ENCODE measurements at places on chromosomes 5 and 9.

GRCh38 chr5:107271682-107272350 is 398.9 kb downstream of the EFNA5 start:
- no peak for DNase-seq

DNA sequence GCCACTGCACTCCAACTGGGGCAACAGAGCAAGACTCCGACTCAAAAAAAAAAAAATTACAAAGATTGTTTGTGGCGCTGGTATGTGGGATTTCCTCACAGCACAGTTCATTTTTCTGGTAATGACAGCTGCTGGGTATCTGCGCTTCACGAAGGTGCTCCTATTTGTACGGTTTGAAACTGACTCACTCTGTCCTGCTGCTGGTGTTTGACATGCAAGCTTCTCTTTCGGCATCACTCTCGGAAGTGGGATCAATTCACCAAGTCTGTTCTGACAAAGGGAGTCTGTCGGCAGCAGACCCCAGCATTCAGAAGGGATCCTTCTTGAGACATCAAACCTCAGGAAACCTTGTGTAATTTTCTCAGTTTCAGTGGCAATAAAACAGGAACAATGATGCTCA is 26.3 kb downstream of the MAML1 start:
- no peak for DNase-seq

DNA sequence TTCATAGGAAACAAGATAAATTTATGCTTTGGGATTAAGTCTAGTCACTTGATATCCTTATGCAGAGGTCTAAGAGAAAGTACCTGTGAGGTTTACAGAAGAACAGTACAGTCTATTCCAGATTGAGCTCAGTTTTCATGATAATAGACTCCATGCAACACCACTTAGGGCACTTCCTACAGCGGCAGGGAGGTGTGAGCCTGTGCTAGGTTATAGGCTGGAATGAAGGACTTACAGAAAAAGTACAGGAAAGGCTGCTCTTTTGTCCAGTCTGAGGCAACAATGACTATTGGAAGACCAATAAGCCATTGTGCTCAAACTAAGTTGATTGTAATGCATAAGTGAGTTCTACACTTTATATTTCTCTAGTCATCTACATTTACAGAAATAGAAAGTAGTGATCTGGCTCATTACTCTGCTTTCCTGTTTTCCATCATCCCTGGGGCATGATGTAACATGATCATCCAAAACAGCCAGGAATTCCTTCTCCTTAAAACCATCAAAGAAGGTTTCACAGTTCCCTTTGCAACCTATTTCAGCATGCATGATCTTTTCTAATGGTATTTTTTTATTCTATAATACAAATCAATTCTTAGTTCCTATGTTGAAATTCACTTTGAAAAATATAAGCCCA is 322.8 kb downstream of the SLF1 start:
- DNase-seq = no peak

GRCh38 chr5:154511984-154512383 is 34.0 kb upstream of the HAND1 start:
- DNase-seq = no peak

GRCh38 chr9:90998573-90998972 is 197.0 kb downstream of the SYK start:
- no peak for DNase-seq

DNA sequence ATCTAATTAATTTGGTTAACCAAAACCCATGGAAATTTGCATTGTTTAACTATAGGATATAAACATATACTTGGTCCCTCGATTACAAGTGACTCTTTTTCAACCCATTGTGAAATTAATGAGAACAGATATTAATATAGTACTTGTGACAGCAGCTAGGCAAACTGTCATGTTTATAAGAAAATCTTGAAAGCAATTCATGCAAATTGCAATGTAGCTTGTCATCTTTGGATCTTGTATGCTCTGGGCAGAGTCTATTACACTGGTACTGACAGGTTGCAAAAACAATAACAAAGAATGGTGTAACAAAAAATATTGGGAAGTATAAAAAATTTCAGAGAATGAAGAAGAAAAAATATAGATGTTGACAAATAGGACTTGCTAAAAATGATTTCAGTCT is 941.0 kb downstream of the DNAH5 start:
- no peak for DNase-seq

- no peak for DNase-seq
Measured at GRCh38 chr5:157900644-157901043, 41.7 kb upstream of the CLINT1 start.

DNA sequence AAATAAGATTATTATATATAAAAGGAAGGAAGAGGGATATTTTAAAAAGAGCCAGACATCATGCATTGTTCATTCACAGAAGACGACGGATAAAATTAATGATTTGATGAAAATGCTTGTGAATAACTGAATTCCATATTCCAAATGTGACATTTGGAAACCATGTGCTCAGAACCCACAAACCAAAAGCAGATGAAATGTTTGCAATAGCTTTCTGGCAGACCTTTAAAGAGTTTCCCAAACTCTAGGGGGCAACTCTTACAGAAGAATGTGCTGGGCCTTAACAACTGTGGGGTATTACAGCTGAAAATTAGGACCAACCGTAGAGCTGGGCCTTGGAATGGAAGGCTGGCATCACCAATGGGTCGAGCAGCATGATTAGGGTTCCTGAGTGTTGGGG is 471.0 kb downstream of the EFNA5 start:
- no peak for DNase-seq

- DNase-seq = no peak
Measured at GRCh38 chr9:20227166-20227874, 395.0 kb downstream of the MLLT3 start.

GRCh38 chr5:129653442-129653841 is 94.5 kb upstream of the MINAR2 start:
- no peak for DNase-seq

DNA sequence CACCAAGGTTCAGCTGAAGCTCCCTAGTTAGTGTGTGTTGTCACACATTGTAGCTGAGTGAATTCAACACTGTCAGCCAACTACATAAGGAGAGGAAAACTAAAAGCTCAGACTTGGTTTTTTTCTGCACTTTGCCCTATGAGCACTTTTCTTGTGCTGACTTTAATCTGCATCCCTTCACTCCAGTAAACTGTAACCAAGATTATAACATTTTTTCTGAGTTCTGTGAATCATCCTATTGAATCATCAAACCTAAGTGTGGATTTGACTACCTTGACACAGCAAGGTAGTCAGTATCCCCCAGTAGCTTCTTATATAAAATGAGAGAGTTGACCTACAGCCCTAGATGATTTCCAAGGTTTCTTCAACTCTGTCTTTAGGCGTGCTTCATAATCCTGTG is 325.0 kb downstream of the AGTPBP1 start:
- DNase-seq = no peak

- no peak for DNase-seq
Measured at GRCh38 chr5:30572279-30572678, 621.2 kb upstream of the CDH6 start.

DNA sequence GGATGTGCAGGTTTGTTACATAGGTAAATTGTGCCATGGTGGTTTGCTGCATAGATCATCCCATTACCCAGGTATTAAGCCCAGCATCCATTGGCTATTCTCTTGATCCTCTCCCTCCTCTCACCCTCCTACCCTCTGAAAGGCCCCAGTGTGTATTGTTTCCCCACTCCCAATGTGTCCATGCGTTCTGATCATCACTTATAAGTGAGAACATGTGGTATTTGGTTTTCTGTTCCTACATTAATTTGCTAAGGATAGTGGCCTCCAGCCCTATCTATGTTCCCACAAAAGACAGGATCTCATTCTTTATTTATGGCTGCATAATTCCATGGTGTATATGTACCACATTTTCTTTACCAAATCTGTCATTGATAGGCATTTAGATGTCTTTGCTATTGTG is 243.3 kb upstream of the PDE4D start:
- no peak for DNase-seq

DNA sequence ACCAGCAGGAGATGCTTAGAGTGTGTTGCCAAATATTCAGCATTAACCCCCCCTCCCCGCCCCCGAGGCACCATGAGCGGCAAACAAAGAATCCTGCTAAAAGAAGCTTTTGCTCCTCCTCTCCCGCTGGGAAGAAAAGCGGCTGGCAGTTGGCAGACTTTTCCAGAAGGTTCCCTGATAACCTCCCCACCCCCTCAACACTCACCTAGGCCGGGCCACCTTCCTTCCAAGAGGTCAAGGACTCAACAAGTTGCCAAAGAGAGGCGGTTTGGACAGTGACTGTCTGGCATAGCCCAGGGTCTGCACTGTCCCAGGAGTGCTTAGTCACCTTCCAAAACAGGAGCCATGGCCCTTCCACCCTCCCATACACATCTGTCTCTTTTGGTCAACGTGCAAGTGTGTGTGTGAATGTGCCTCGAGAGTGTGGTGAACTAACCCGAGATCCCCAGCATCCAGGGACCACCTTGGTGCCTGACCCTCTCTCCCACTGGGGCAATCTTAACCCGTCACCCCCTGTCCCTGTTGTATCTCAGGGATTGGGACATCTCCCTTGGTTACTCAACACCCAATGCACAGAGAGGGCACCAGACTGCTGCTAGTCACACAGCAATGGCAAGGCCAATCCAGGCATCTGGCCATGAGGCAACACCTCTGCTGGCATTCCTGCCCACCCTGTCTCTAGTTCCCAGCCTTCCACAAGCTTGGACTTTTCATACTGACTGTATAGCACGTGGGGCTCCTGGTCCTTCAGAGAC is 18.9 kb downstream of the CAMK2A start:
- no peak for DNase-seq

- no peak for DNase-seq
Measured at GRCh38 chr5:125006011-125006685, 259.7 kb upstream of the ZNF608 start.

- DNase-seq = no peak
Measured at GRCh38 chr5:10085185-10085584, 164.5 kb downstream of the ATPSCKMT start.

DNA sequence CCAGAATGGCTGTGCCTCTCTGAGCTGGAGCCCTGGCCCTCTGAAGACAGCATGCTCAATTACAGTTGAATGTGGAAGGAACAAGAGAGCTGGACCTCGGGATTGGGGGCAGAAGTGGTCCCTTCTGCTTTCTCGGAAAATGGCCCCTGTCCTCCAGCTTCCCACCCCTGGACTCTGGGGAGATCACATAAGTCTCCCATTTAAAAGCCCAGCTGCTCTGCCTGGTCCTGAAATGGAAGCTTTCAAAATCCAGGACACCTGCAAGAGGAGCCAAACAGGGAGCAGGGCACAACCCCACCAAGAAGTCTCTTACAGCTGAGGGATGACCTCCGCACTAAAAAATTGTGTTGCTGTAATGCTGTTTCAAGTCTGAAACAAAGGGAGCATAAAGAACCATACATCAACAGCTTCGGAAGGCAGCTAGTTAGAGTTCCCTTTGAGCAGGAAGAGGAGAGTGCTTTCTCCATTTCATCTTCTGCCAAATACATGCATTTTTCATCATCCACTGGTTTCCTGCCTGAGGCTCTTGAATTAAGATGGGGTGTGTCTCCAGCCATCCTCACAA is 48.2 kb downstream of the TGFBI start:
- DNase-seq = no peak

DNA sequence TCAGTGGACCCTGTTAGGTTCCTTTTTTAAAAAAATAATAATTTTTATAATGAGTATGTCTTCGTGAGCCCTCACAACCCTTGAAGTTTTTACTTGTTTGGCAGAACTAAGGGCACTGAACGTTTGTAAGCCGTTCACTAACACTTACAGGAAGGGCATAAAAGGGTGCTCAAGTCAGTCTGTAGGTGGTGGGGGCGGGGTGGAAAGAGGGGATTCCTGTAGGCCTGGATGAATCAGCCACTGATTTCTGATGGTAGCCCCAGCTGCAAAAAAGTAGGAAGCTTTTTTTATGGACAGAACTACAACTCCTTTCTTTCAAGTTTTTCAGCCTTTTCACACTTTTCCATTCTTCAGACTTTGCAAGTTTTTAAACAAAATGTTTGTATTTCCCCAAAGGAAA is 35.8 kb downstream of the PIK3R1 start:
- peak; percentile 21 for DNase-seq

GRCh38 chr9:94791435-94791834 is 64.9 kb downstream of the AOPEP start:
- DNase-seq = no peak

- no peak for DNase-seq
Measured at GRCh38 chr5:97192580-97193354, 9.7 kb upstream of the RIOK2 start.

DNA sequence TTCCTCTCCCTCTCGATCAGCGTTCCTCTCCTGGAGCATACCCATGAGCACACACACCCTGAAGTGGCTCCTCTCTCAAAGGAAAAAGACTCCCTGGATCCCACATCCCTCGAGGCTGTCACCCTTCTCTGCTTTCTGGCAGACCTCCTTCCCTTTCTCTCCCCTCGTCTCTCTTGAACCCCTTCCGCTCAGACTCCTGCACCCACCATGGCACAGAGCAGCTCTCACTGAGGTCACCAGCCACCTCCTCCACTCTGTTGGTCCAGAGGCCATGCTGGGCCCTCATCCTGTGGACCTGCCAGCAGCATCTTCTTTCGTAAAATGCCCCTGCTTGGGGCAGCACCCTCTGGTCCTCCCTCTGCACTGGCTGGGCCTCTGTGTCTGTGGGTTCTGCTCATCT is 5.7 kb downstream of the B4GALT7 start:
- no peak for DNase-seq

- DNase-seq = no peak
Measured at GRCh38 chr5:173051746-173052145, 4.4 kb upstream of the CREBRF start.

DNA sequence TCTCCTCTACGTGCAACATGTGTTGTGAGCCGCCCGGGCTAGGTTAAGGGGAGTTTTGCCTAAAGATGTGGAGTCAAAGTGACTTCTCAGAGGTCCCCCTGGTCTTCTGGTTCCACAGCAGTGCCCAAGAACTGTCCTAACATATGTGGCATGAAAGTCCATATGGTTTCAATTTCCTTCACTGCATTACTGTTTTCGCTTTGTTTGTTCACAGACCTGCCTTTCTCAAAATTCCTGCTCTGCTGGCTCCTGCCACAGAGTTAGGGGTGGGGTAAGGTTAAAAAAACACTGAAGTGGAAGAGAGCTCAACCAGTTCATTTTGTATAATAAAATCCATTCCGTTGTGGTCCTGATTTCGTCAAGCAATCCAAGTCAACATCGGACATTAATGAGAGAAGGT is 289.4 kb downstream of the DMAC1 start:
- DNase-seq = no peak

GRCh38 chr5:61333954-61334867 is 2.2 kb downstream of the ZSWIM6 start:
- no peak for DNase-seq

GRCh38 chr5:92444888-92445287 is 1061.8 kb upstream of the ARRDC3 start:
- no peak for DNase-seq

Data from stimulated activated CD4-positive, alpha-beta T cell treated with anti-CD3 and anti-CD28 coated beads, TNF-alpha, amount 100 ng/mL, for 1 hour (primary cell).